ENCODE measurements at places on chromosomes 7 and 10.

- DNase-seq = no peak
Measured at GRCh38 chr7:115559877-115560276, 470.7 kb downstream of the TFEC start.

- no peak for DNase-seq
Measured at GRCh38 chr10:4257939-4258465, 473.0 kb upstream of the KLF6 start.

DNA sequence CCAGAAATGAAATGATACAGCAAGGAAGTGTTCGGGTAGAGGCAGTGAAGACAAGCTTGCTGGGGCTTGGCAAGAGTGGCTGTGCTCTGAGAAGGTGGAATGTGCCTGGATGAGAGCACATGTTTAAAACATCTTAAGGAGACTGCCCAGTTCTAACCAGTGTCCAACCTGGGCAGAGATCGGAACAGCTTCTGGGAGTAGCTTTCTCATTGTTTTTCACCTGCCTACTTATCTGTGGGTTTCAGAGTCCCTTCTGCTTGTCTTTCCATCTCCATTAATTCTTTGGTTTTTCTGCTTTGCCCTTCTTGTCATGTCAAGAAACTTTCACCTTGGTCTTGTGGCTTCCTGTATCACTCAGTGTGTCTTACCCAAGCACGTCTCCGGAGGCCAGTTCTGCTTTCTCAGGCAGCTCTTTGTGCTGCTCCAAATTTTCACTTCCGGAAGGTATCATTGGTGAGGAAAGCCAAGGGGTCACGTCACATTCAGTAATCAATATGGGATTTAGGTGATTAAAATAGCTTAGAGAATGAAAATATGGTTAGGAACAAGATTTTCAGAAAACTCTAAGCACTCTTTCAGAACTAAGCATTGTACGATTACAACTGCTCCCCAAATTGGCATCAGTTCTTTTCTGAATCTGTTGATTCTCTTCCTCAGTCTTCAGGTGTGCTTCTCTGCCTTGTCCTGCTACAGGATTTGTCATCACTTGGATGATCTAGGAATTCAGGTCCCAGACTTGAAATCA lies 5.5 kb upstream of the LAMB4 start:
- DNase-seq = no peak

DNA sequence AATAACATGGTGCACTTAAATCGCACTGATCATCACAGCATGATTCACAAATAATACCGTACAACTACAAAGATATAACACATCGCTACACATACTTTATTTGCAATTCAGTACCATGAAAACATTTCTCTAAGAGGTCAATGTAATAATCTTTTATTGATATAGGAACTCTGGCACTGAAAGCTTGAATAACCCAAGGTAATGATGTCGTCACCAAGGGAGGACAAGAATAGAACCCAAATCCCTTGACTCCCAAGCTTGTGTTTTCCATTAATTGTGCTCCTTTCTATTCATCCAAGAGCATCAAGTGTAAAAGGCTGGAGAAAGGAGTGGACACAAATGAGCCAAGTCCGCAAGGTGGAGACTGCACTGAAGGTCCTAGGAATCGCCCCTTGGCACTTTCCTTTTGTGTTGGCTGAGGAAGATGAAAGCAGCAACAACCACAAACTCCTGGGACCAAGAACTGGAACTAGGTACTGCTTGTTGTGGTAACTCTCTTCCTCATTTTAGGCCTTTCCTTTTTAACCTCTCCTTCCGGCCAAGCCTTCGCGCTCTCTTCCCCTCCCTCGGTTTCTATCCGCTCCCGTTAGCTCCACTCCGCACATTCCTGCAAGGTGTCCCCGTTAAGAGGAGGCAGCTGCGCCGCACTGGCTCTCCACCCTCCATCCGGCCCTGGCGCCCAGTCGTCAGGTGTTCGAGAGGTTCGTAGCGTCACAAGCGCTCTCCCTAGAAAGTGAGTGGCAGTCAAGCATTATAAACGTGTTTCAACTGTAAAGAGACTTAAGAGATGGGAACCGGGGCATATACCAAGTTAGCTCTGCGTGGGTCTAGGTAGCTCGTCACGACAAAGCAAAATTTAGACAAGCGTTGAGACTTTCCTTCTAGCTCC lies 1.0 kb upstream of the CBLL1 start:
- DNase-seq = no peak

DNA sequence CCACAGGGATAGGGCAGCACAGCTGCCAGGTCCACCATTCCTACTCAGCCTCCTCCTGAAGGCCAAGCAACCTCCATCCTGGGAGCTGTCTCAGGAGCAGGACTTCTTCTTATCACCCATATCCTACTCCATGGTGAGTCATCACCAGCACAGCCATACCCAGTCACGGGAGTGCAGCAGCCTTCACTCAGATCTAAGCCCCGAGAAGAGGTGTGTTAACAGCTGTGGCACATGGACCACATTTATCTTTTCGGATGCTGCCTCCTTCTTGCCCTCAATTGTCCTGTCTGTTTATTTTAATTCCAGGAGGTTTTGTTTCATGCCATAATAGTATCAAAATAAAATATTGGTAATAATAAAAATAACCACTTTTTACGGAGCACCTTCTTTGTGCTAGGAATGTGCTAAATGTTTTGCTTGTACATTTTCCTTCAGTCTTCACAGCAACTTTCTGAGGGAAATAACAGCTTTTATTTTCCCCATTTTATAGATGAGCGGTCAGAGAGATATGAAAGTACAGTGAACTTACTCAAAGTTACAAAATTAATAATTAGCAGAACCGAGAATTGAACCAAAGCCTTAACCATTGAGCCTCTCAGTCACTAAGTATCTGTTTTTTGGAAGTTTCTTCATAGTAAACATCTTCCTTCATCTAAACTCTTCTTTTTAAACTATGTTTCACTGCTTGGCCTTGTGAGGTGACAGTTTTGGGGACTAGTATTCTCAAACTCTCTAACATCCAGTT lies 2.5 kb upstream of the KEL start:
- DNase-seq = no peak

All from neural crest cell (in vitro differentiated cells).